ENCODE measurements at places on chromosomes 1 and 21.

DNA sequence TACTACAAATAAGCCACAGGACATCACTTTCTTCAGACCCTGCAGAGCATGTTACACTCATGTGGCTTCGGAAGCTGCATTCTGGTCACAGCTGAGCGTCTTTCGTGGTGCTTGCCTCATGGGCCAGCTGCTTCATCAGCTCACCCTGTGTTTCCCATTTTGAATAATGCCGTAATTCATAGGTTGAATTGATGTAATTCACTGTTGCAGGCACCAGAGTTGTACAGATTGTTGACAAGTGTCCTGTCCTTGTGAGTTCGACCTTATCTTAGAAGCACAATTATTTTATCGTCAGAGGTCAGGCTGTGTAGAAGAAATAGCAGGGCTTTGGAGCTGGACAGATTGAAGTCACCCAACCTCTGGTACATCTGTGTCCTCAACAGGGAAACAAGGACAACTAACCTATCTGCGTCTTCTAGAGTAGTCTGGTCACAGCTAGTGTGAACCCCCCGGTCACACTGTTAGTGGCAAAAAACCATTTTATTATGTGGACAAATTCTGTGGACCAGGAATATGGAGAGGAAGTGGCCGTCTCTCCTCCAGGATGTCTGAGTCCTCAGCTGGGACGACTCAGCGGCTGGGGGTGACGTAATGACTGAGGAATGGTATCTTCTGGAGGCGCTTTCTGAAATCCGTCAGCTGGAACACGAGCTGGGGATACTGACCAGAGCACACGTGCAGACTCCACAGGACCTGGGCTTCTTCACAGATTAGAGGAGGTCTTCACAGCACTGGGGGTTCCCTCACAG lies 17.8 kb downstream of the PKNOX1 start:
- DNase-seq: no peak

GRCh38 chr1:237709355-237709754 lies 181.4 kb downstream of the ZP4 start:
- DNase-seq: no peak

DNA sequence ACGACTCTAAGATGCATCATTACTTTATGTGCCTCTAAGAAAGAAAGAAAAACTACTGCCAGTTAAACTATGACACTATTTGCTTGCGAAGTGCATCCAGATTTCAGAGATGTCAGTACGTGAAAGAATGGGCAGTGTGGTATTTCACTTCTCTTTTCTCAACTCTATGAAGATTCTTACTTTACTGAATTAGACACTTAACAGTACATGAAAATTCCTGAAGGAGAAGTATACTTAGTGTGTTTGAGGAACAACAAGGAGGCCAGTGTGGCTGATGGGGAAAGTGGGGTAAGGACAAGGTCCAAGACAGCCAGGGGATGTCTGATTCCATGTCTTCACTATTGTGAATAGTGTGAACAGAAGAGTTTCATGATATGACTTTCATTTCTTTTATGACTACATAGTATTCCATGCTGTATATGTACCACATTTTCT lies 53.9 kb upstream of the HSD17B7 start:
- no peak for DNase-seq

DNA sequence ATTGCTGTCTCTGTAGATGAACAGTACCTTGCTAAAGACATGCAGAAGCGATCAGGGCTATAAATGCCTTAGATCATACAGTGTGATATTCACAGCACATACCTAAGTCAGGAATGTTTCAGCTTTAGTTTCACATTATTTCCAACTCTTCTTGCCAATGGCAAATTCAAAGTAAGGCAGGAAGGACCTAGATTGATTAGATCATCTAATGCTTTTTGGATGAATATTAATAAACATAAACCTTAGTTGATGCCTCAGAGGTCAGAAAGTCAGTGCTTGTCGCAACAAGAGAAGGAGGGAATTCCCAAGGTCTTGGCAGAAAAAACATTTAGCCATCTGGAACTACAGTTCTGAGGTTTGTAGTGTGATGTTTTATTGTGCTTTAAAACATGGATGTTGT lies 122.3 kb downstream of the TNFSF18 start:
- no peak for DNase-seq

DNA sequence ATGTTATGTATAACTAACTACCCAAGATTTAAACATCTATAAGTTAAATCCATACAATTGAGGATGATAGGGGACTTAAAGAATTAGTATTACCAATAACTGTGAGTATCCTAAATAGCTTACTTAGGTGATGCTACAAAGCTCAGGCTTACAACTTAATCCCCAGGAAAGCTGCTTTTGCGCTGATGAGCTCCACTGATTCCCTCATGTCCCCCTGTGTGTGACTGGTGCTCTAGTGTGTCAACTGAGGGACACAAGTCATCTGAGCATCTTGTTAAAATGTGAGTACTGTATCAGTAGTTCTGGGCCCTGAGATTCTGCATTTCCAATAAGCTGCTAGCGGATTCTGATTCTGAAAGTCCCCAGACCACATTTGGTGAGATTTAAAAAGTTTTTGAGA lies 1458.8 kb downstream of the MRPL39 start:
- DNase-seq: no peak

DNA sequence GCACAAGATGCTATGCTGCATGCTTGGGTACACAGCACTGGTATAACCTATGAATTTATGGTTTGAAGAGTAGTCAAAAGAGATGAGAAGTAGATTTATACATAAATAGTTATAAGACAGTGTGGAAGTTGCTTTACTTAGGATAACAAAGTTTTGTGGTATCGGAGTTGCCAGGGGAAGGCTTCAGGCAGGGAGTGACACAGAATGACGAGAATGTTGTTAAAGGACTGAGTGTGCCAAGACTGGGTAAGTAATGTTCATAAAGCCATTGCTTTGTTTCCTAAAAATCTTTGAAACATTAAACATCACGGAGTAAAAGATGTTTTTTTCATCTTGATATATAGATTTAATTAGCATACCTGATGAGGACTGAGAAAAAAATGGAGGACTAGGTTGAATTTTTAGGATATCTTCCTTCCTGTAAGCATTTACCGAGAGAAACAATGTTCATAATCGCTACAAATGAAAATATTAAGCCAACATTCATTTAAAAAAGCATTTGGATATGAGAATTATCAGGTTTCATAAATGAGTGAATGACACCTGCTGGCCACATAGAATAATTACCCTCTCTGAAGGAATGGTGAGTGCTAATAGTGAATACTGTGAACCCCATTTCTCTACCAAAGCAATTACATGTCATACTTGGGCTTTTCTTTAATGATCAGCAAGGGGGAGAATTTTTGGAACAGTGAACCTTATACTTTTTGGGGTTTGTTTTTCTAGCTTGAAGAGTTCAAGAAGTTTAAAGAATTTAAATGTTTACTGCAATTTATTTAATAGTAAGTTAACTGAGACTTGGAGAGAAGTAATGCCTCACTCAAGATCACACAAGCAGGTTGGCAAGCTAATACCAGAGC lies 28.4 kb downstream of the EXTL2 start:
- no peak for DNase-seq

- DNase-seq: no peak
These were observed 20.5 kb downstream of the DSTYK start for GRCh38 chr1:205190845-205191577.

DNA sequence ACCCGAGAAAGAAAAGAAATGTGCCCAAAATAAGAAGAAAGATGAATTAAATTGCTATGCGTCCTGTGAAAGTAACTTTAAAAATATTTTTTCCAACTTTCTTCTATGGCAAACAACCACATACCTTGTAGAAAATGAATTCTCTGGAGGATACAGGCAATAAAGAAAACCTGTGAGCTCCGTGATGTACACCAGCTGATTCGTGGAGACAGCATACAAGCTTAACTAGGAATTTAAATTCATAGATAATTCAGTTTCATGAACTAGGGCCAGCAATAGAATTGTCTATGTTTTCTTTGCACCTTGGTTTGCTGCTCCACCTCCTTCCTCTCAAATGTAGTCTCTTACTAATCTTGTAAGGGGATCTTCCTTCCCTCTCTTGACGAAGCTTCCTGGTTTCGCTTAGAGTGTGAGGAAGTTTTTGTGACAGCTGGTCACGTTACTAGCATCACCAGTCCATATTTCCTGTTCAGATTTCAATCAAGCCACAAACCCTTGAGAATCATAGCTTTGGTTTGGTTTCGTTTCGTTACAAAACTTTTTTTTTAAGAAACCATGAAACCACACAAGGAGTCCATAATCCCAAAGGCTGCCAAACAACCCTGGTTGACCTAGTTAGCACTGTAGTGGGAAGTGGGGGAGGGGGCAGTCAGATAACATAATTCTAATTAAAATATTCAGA lies 35.8 kb downstream of the GREM2 start:
- DNase-seq: no peak

- no peak for DNase-seq
These were observed 783 bp upstream of the AGL start for GRCh38 chr1:99849413-99849743.

DNA sequence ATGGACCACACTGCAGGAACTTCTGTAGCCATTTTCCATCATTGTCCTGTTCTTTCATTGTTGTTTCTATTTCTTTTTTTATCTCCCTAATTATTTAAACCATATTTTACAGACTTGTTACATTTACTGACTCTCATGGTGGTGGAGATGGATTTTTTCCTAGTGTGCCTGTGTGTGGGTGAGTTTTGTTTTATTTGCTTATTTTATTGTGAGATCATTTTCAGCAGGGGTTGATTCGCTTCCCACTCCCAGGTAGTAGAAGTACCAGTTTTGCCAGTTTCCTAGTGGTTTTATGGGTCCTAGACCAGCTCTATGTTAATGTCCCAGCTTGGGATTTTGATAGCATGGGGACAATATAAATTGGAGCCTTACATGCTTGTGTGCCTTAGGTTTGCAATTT lies 80.0 kb upstream of the BACH1 start:
- DNase-seq: no peak

DNA sequence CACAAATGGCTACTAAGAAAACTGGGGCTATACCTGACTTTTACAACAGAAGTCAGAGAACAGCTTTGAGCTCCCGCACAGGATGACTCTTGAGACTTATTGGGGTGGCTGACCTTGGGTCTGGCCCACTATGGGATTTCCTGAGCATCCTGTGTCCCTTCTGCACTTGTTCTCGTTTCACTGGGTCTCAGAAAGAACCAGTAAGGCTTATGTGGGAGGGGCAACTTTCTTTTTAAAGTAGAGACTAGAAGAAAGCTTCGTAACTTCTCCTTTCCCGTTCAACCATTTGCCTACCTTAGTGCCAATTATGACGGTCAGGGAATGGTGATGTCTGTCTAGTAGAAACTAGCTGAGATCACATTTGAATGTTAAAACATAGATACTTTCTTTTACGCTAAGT lies 59.5 kb upstream of the C1orf105 start:
- no peak for DNase-seq

DNA sequence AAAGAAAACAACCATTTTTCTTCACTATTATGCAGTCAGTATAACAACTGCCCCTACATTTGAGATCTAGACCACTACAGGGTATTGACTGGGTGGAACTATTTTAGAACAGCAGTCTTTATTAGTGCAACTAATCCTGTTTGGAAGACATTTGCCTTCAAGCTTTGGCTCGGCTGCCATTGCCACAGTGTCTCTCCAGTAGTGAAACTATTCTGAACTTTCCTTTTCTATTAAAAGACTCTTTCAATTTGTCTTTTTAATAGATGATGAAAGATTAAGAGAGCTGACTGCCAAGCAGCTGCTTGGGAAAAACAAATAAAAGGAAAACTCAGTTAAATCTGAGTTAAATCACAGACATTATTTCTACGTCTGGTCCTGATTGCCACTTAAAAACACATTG lies 49.3 kb downstream of the LPGAT1 start:
- no peak for DNase-seq

DNA sequence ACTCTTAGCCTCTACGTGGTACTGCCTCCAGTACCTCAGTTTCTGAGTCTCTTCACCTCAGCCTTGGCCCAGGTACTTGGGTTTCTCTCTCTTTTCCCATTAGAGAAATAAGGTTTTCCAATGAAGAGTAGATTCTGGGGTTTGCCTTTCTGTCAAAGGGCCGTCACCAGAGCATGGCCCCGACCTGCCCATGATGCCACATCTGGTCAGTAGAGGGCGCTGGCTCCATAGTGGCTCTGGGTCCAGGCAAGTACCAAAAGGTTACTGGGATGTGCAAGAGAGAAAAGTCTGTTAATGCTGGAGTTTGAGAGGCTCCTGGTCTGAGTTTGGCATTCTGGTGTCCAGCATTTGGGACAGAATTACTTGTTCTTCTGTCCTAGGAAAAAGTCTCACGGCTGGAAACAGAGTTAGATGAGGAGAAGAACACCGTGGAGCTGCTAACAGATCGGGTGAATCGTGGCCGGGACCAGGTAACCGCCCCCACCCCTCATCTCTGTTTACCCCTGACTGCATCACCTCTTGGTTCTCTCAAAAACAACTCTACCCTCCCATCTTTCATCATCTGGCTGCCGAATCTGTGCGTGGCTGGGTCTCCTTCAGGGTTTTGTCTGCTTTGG lies 5.3 kb upstream of the TUFT1 start:
- peak; percentile 48 for DNase-seq

GRCh38 chr21:44074315-44074958 lies 32.8 kb upstream of the PWP2 start:
- peak; percentile 87 for DNase-seq

- no peak for DNase-seq
These were observed 101.4 kb upstream of the L1TD1 start for GRCh38 chr1:62093261-62093660.

GRCh38 chr1:4977701-4978100 lies 323.3 kb downstream of the AJAP1 start:
- DNase-seq: no peak

DNA sequence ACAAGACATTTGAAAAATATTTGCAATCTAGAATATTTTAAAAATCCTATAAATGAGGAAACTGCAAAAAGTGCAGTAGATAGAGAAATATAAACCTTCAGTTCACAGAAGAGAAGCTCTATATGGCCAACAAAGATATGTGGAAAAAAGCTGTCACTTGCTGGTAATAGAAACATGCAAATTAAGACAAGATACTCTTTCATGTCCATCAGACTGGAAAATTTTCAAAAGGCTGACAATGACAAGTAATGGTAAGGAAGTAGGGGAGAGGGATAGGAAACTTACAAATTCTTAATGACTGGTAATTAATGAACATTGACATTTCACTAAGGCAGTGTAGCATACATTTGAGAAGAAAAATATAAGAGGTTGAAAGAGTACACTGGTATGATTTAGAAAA lies 147.9 kb downstream of the MRPL39 start:
- DNase-seq: no peak

- no peak for DNase-seq
These were observed 256.5 kb downstream of the PAPPA2 start for GRCh38 chr1:176719447-176719846.

- no peak for DNase-seq
These were observed 110.6 kb downstream of the XCL2 start for GRCh38 chr1:168433238-168433637.

DNA sequence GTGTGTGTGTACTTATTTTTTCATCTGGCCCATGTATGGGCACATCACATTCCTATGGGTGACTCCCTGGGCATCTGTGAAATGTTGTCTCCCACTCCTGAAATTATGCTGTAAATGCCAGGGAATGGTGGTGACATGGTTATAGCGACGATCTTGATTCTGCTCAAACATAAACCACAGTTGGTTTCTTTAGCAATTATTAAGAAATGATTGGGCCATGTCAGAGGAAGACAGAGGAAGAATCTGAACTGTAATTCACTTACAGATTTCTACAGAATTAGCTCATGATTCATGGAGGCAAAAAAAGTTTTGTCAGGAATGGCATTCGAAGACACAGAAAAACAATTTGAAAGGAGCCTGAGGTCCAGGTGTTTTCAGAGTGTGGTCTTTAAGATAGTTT lies 25.8 kb upstream of the KCNE1 start:
- DNase-seq: no peak

GRCh38 chr1:54701996-54702395 lies 13.7 kb upstream of the TTC4 start:
- no peak for DNase-seq

- no peak for DNase-seq
These were observed 272.3 kb upstream of the ST6GALNAC5 start for GRCh38 chr1:76595024-76595423.
